ENCODE measurements at places on chromosomes 7 and 10.

DNA sequence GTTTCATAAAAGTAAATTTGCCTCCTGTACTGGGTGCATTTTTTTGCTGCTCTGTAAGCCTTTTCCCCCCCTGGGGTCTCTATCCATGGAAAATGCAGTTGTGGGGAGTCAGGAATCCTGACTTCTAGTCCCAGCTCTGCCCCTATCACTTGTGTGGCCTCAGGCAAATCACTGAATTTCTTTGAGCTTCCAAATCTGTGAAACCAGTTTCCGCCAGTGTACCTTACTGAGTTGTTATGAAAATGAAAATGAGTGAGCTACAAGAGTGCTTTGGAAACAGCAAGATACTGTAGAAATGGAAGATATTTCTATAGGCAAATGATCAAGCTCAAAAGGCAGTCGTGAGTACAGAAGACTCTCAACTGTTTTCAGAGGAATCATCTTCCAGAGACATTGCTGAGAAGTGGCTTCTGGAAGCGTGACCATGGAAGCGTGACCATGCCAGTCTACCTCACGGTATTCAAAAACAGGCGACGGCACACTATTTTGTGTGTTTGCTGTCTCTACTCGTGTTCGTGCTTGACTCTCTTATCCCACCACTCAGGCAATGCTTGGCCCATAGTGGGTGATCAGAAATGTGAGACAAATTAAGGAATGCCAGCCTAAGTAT, 107.4 kb downstream of the ATXN7L1 start:
- no peak for DNase-seq

GRCh38 chr7:85773116-85773728, 586.4 kb upstream of the SEMA3D start:
- DNase-seq: no peak

- no peak for DNase-seq
These were observed 56.2 kb downstream of the CC2D2B start for GRCh38 chr10:95963991-95964389.

DNA sequence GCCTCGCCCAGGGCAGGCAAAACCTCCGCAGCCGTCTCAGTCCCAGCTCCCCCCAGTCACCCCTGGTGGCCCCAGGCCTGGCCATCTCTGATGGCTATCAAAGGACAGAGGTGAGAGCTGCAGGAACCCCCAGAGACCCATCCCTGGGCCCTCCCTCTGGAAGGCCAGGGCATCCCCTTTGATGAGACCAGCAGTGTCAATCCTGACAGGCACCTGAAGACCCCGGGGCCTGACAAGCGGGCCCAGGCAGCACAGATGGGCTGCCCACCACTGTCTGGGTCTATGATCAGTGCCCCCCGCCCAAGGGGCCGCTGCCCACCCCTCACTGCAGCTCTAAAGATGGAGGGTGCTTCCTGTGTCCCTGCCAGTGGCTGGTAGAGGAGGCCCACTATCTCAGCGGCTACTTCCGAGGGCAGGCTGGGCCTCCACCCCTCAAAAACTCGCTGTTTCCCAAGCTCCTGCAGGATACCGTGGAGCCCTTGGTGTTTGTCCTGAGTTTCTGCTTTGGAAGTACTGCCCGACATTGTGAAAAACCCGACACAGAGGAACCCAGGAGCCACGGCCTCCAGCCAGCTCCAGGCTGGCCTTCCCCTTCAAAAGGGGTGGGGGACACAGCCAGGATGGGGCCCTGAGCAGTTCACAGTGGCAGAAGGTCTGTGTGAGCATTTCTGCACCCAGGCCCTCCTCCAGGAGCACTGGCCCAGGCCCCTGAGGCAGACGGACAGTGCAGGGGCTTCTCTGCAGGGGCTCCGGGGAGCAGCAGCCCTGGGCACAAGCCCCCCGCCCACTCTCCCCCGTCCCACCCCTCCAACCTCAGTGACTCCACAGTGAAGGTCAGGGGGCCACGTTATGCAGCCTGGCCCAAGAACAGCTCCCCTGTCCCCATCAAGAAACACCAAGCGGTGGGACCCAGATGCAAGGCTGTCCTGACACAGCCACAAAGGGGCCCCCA, 99.2 kb downstream of the PDGFA start:
- DNase-seq: no peak

DNA sequence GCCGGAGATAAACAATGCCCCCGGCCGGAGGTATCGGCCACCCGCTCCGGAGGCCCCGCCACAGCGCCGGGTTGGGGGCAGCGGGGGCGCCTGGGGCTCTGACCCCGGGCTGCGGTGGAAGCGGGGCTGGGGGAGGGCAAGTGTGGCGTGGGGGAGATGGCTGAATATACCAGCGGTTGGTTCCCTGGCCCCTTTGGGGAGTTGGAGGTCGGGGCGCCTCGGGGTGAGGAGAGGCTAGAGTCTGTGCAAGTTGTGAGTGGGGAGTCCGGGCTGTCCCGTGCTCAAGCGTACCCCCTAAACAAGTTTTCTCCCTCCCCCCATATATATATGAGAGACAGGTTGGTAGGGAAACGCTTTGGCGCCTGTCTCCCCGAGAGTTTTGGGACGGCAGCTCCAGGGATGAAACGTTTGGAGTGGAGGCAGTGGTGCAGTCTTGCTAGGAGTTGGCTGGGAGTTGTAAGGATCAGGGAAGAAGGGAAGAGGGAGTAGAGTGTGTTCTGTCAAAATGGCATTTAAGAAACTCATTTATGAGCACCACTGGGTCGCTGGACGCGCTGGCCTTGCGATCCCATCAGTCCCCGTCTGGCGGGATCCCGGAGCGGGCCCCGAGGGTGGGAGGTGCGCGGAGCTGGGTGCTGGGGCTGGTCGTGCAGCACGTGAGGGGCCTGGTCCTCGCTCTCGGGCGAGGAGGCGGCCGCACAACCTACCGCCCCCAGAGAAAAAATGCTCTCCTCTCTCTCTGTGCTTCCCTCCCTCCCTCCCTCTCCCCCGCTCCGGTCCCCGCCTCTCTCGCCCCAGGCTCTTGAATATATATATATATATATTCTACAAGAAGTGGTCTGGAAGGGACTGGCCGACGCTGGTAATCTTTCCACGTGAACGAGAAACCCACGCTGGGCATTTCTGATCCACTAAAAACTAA, 1.1 kb downstream of the TET1 start:
- DNase-seq: no peak

DNA sequence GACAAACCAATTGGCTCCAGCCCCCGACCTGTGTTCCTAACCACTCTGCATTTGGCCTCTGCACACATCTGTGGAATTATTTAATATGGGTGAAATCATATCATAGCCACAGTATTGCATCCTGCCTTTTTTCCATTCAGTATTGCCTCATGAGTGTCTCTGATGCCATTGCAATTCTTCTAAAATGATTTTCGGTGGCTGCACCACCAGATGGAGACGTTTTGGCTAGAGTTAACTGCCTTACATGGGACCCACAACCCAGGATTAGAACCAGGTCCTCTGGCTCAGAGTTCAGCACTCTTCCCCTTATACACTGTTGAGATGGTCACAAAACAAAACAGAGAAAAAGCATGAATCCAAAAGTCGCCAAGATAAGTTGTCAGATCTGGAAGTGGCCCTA, 180.8 kb downstream of the EMX2 start:
- DNase-seq: no peak

DNA sequence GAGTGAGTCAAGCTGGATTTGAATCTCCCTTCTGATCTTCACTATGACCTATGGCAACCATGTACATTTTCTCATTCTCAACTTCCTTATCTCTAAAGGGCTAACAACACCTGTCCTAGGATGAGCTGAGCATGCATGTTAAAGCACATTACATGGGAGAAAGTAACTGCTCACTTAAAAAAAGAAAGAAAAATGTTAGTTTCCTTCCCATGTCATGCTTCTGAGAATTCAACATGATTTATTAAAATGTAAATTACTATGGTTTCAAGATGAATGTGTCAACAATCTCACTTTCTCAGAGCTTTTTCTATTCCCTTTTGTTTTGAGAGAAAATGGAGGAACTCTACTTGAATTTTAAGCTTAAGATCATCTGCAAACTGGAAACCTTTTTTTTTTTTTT, 295.3 kb downstream of the SKIDA1 start:
- no peak for DNase-seq

DNA sequence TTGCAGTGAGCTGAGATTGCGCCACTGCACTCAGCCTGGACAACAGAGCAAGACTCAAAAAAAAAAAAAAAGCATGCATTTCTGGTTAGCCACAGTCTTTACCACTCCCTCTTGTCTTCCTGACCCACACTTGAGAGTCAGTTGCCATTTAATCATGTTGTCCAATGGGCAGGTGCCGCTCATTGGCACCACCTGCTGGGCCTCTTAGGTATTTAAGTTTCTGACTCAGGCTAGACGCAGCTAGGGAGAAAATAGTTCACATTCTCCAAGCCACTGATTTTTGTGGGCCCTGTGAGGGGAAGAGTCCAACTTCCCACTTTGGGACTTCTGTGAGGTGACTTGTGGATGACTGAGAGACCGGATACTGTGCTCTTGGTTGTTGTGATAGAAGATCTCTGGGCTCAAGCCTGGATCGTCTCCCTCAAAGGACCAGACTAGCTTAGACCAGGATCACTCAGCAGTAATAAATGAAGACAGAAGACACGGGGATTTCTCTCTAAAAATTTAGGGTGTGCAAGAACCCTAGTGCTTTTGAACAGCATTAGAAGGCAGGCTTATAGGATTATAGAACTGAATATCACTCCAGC, 26.8 kb upstream of the SORCS3 start:
- DNase-seq: no peak

GRCh38 chr10:30857803-30858202, 173.9 kb downstream of the ZNF438 start:
- no peak for DNase-seq

DNA sequence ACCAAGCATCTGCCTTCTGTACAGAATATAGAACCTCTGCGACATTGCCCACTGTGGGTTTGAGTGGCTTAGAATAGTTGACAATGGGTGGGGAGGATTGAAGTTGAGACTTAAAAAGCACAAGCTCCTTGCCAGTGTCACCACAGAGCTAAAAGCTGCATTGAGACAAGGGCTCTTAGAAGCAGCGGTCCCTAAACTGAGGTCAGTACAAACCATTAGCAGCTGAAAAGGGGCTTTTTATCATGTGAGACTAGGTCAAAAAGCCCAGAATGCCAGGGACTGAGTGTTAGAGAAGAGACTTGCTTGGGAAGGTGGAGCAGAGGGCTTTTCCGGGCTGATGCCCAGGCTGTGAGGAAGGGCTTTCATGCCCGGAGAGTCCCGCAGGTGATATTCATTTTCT, 91.3 kb downstream of the POU6F2 start:
- DNase-seq: no peak

GRCh38 chr7:29486191-29486700, 77.4 kb upstream of the PRR15 start:
- no peak for DNase-seq

- no peak for DNase-seq
These were observed 270.5 kb upstream of the MKLN1 start for GRCh38 chr7:131057015-131057793.

DNA sequence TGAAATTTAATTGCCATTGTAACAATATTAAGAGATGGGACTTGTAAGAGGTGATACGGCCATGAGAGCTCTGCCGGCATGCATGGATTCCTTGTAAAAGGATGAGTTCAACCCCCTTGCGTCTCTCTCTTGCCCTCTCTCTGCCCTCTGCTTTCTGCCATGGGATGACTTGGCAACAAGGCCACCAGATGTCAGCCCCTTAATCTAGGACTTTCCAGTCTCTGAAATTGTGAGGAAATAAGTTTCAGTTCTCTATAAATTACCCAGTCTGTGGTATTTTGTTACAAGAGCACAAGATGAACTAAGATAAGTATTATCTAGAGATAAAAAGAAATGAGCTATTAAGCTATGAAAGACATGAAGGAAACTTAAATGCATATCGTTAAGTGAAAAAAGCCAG, 145.7 kb upstream of the AHR start:
- no peak for DNase-seq

GRCh38 chr10:5314840-5315239, 49.9 kb upstream of the UCN3 start:
- DNase-seq: no peak

GRCh38 chr7:20858951-20859350, 72.3 kb upstream of the SP8 start:
- no peak for DNase-seq

DNA sequence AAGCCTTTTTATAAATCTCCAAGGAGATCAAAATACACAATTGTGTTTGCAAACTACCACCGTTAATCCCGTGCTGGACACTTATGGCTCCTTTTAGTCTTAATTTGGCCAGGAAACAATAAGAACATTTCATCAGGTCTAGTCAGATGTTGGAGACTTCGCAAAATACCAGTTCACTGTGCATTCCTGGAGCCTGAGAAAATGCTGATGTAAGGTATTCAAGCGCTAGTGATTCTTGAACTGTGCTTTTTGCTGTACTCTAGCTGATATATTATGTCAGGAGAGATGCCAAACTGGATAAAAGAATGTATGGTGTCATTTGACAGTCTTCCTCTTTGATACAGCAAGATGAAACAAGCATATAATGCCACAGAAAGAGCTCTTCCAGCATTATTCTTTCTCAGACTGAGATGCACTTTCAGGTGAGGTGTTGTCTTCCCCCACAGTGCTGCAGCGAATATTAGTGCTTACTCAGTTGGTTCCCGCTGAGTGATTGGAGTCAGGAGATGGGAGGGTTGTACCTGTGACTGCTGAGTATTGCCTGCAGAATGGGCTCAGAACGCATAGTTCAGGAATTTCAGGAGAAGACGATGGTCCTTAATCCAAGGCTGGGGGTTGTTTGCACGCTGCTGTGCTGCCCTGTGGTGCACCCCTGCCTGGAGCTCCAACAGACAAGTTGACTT, 59.2 kb downstream of the OGDH start:
- no peak for DNase-seq

DNA sequence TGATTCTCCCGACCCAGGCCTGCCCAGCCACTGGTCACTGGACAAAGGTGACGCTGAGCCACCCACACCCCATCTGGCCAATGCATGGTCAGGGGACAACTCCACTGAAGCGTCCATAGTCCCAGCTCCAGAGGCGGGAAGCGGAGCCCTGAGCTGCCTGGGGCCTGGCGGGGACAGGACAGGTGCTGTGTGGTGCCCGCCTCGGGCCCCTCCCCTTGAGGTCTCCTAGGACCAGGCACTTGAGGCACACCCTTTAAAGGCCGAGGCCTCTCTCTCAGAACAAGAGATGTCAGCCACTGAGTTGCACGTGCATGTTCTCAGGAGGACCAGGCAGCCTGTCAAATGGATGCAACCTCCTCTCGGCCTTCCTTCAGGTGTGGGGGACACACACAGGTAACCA, 52.5 kb upstream of the PPP2R2D start:
- no peak for DNase-seq

GRCh38 chr7:29881724-29882123, 75.4 kb downstream of the WIPF3 start:
- no peak for DNase-seq

- no peak for DNase-seq
These were observed 553.3 kb downstream of the MDFIC start for GRCh38 chr7:115475206-115475605.

DNA sequence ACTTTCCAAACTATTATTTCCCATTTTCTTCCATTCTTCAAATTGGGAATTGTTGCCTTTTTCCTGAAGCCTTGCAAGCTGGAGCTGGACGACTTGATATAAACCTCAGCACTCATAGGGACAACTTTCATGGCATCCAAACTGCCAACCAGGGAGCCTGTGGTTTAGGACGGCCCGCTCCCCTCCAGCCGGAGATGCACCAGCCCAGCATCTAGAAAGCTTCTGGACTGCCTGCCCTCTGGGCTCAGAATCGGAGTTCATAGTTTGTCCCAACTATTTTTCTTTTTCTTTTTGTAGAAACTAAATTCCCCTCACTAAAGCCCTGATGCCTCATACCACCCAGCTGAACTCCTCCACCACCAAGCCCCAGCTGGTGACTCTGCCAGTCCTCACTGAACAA, 200.3 kb downstream of the DNAJB6 start:
- DNase-seq: no peak

GRCh38 chr7:1081931-1082401, 5.9 kb upstream of the GPER1 start:
- no peak for DNase-seq

All from stimulated activated CD8-positive, alpha-beta memory T cell treated with anti-CD3 and anti-CD28 coated beads, Interleukin-4, amount 100 ng/mL, for 1 hour (primary cell).